ENCODE measurements at places on chromosomes 13 and 19. TPM values are rescaled to one million over a fixed set of nuclear protein-coding genes. Genes with fewer than 3 reads are reported as not detected.
A peak's percentile ranks its signal among the peaks of the same experiment; 100 is the strongest.

DNA sequence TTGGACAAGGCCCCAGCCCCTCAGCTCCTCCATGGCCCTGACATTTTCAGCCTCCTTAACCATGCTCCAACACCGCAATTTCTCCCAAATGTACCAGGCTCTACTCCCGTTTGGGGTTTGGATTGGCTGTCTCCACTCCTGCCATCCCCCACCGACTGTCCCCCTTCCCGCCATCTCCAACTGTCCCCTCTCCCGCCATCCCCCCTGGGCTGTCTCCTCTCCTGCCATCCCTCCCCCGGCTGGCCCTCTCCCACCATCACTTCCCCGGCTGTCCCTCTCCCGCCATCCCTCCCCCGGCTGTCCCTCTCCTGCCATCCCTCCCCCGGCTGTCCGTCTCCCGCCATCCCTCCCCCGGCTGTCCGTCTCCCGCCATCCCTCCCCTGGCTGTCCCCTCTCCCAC is 5.4 kb downstream of the BCAT2 start:
- no peak for DNase-seq

- peak; percentile 90 for DNase-seq
Observed at GRCh38 chr19:15332311-15332996, at the start of gene BRD4. BRD4 (minus strand) TSS chr19:15332539; CDS start chr19:15273099, 59,440 bp downstream.

DNA sequence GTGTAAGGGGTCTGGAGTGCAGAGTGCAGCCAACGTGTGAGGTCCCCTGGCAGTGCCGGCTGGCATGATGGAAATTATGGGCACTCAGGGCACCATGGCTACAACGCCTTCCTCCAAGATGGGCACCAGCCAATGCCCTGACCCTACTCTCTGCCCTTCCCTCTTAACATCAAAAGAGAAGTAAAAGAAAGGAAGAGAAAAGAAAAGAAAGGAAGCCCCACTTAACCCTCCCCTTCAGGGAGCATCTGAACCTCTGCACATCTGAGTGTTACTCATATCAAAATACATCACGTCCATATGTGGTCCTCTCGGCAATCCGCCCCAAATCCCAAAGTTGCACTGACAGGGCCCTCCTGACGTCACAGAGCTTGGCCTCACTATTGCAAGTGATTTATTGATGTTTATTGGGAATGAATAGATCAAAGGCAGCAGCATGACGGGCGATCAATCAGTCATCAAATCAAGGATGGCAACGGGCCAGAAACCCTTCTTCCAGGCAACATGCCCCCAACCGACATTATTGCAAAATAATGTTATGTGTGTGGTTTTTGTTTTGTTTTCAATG is 1.3 kb downstream of the TSHZ3 start:
- no peak for DNase-seq

- no peak for DNase-seq
Observed at GRCh38 chr13:21616205-21616866, 12.4 kb upstream of the MICU2 start.

- DNase-seq = no peak
Observed at GRCh38 chr13:110212529-110212928, 94.4 kb downstream of the COL4A1 start.

- peak; percentile 24 for DNase-seq
Observed at GRCh38 chr13:78587395-78587794, 16.0 kb downstream of the POU4F1 start.

The ATXN8OS gene
- not detected for total RNA-seq

The PRR19 gene
- 1.0 TPM for total RNA-seq

The TMPRSS9 gene
- total RNA-seq = not detected

The PSG2 gene
- total RNA-seq = not detected

The ZNF296 gene
- total RNA-seq = not detected

The SLC5A5 gene
- total RNA-seq = 0.37 TPM

Data from neural progenitor cell (in vitro differentiated cells).